ENCODE measurements at places on chromosomes 11 and 22.
A peak's percentile ranks its signal among the peaks of the same experiment; 100 is the strongest.

DNA sequence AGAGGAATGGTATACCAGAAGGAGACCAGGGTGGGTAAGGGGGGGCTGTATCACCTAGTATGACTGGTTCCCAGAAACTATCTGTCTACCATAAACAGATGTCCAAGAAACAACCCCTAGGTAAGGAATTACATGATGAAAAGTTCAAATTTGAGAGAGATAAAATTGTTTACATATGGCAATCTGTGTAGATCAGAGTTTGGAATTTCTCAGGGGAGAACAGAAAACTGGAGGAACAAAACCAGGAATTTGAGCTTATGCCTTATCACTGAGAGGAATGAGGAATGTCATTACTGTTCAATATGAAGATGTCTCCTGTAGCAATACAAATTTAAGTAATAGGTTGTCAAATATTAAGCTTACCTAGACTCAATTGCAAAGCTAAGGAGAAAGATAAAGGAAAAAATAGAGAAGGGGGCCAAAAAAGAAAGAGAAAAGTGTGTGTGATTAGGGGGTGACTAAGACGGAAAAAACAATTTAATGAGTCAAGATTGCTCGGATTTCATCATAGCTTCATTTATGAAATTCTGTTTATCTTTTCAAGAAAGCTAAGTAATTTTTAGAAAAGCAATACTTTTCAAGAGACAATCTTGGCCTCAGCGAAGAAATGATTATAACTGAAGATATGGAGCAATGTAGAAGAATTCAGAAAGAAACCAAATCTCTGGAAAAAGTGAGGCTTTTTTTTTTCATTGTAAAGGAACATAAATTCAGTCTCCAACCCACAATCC lies 117.8 kb downstream of the APOL5 start:
- no peak for DNase-seq

DNA sequence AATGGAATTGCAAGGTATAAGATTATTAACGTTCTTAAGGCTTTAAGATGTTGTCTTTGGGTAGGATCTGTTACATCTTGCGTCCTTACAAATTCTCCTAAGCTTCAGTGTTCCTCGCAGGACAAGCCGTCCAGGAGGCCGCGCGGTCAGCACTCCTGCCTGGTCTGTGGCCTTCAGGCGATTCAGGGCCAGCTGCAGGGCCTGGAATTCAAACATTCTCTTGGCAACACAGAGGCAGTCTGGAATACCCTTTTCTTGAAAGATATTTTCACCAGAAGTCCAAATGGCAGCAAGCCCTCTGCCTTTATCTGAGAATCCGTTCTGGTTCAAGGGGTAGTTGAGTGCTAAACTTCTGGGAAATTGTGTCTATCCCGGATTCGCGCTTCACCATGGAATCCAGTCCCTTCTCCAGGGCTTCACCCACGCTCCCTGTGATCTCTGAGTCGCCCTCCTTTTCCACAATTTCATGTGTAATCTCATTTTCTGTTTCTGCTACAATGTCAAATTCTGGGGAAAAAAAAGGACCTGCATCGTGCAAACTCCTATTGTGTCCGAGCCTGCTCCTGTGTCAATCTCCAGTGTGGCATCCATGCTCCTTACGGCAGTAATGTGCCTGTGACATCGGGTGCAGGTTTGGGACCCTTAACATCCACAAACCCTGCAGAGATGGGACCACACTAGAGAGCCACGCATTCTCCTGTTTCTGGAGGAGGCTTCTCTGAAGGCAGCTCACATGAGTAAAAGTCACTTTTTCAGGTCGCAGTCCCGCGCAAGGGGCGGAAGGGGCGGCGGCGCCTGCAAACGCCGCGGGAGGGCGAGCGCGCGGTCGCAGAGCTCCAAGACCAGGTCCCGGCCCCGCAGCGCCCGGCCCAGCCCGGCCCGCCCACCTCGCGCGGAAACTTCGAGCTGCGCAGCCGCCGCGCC lies 25.4 kb upstream of the SORL1 start:
- DNase-seq, result no peak

- DNase-seq, result no peak
Observed at GRCh38 chr11:45622283-45622682, 43.1 kb downstream of the CHST1 start.

DNA sequence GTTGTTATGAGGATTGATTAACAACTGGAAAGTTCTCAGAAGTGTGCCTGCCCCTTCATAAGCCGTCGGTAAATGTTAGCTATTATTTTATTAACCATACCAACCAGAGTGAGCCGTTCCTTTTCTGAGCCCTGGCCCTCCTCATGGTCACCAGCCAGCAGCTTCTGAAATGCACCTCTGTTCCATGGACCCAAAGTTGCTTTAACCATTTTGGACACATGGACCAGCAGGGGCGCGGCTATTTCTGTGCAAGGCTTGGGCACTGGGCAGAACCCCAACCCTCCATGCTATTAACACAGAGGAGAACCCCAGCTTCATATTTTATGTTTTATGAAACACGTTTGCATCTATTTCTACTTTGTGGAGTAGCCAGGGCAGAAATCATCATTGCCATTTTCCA lies 18.6 kb upstream of the SCGB1A1 start:
- DNase-seq, result no peak

DNA sequence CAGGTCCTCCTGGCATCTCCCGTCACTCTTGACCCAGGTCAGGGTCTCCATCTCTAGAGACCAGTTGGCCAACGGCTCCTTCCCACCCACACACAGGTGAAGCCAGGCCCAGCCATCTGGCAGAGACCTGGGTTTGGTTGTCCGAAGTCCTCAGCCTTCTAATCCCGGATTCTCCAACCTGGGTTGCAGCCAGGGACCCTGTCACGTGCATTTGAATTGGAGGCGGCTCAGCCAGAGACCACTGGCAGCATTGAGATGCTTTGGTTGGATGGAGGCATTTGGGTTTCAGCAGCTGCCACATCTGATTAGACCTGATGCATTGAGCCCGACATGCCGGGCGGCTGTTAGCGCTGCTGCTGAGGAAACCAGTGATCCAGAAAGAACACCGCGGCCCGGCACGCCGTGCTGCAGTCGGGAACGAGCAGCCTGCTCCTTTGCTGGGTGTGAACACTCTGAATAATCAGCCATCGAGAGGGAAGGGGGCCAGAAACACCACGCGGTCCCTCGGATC lies 163.2 kb downstream of the BRD1 start:
- DNase-seq, result no peak

GRCh38 chr11:72233773-72234513 lies 9.4 kb downstream of the INPPL1 start:
- DNase-seq, result no peak

DNA sequence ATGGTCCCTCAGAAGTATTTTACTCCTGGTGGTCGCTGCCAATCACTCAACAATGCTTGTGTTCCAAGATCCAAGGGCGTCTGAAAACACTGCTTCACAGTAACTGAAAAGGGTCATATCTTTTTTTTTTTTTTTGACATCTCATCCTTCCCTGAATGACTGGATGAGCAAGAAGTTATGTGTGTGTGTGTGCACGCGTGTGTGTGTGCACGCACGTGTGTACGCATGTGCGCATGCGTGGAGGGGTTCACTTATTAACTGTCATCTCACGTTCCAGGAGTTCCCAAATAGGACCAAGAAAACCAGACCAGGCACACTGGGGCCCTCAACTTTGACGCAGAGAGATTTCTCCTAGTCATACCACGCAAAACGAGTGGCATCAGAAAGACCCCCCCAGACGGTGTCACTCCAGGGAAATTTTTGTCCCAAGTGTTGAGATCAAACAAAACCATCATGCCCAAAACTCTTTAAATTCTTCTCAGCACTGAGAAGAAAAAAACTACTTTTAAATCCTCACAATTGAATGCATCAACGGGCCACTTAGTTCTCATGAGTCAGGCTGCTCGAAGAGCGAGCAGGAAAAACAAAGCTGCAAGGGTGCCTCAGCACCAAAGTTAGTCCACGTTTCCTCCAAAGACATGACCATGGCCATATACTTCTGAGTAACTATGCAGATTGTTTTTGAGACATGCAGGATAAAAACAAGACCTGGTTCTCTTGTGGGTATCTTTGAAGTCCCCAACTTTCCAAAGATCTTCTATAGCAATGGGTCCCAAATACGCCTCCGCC lies 12.9 kb downstream of the MN1 start:
- DNase-seq, result no peak

DNA sequence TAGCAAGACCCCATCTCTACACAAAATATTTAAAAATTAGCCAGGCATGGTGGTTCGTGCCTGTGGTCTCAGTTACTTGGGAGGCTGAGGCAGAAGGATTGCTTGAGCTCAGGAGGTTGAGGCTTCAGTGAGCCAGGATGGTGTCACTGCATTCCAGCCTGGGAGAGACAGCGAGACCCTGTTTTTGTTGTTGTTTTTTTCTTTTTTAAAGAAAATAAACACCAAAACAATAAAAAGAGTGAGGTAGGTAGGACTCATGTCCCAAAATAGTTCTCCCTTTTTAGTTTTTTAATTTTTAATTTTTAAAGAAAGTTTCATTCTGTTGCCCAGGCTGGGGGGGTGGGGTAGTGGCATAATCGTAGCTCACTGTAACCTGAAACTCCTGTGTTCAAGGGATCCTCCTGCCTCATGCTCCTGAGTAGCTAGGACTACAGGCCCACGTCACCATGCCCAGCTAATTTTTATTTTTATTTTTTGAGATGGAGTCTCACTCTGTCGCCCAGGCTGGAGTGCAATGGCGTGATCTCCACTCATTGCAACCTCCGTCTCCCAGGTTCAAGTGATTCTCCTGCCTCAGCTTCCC lies 25.5 kb upstream of the MALAT1 start:
- no peak for DNase-seq

GRCh38 chr11:5178046-5178837 lies 22.2 kb downstream of the OR51V1 start:
- no peak for DNase-seq

GRCh38 chr11:120400564-120401364 lies 64.6 kb downstream of the ARHGEF12 start:
- DNase-seq, result no peak

GRCh38 chr11:75403983-75404658 lies 4.8 kb downstream of the RPS3 start:
- DNase-seq, result no peak

- peak; percentile 31 for DNase-seq
Observed at GRCh38 chr22:50705219-50705691, 32.6 kb downstream of the SHANK3 start.

DNA sequence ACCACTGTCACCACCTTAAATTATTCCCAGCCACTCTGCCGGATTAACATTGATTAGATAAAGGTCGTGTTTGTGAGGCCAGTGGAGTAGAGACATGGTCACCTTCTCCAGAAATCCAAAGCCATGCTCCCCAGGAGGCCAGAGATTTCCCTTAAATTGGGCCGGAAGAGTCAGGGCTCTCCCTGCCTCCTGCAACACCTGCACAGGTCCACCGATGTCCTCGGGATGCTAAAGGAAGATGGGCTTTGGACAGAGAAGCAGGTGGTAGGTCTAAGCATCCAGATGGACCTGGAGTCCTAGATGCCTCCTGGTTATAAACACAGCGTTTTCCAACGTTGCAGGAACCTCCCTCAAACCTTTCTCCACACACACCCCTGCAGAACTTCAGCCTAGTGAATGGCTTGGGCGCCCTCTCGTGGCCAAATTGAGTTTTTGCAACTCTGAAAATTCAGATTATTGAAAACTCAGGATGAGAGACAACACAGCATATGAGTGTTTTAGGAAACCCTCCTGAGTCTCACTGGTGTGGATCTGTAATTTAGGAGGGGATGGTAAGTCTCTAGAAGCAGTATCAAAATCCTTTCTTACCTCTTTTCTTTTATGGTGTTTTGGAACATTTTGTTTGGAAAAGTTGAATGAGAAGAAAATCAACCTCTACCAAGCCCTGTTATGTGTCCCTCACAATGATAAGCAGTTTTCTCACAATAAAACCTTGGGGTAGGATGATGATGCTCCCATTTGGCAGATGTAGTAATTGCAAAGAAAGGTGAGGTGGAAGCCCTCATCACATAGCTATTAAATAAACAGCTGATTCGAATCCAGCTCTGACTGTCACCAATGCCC lies 109.6 kb downstream of the RRAS2 start:
- DNase-seq, result peak; percentile 20

- peak; percentile 78 for DNase-seq
Observed at GRCh38 chr22:38461414-38462081, 6.3 kb upstream of the KDELR3 start.

GRCh38 chr11:37038911-37039310 lies 440.9 kb upstream of the RAG2 start:
- DNase-seq, result no peak

GRCh38 chr11:35223371-35223796 lies 84.4 kb downstream of the CD44 start:
- DNase-seq, result no peak

DNA sequence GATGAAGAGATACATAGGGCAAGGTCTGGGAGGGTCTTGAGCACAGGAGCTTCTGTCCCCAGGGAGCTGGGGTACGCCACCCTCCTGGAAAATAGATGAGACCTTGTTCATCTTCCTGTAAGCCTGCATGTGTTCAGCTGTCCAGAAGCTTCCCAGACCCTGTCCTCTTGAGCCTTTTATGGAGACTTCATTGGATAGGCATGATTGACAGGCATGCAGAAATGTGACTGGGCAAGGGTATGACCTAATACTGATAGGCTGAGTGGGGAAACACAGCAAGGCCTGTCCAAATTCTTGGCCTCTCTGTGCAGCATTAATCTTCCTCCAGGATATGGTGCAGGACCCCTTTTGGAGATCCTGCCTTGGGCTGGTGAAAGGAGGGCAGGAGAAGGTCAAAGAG lies 15.7 kb downstream of the ARCN1 start:
- DNase-seq, result no peak

DNA sequence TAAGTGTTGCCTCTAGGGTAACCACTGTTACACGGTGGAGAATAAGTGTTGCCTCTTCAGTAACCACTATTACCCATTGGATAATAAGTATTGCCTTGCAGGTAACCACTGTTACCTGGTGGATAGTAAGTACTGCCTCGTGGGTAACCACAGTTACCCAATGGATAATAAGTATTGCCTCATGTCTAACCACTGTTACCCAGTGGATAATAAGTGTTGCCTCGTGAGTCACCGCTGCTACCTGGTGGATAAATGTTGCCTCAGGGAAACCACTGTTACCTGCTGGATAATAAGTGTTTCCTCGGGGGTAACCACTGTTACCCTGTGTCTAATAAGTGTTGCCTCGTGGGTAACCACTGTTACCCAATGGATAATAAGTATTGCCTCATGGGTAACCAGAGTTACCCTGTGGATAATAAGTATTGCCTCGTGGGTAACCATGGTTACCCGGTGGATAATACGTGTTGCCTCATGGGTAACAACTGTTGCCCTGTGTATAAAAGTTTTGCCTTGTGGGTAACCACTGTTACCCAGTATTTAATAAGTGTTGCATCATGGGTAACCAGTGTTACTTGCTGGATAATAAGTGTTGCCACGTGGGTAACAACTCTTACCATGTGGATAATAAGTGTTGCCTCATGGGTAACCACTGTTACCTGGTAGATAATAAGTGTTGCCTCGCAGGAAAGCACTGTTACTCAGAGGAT lies 12.3 kb upstream of the NXPE4 start:
- DNase-seq, result no peak

All from NCI-H1048 (cell line).